Muscle of arm (tissue), 14 donors: ENCODE measurements at places on chromosomes 4 and X.

DNA sequence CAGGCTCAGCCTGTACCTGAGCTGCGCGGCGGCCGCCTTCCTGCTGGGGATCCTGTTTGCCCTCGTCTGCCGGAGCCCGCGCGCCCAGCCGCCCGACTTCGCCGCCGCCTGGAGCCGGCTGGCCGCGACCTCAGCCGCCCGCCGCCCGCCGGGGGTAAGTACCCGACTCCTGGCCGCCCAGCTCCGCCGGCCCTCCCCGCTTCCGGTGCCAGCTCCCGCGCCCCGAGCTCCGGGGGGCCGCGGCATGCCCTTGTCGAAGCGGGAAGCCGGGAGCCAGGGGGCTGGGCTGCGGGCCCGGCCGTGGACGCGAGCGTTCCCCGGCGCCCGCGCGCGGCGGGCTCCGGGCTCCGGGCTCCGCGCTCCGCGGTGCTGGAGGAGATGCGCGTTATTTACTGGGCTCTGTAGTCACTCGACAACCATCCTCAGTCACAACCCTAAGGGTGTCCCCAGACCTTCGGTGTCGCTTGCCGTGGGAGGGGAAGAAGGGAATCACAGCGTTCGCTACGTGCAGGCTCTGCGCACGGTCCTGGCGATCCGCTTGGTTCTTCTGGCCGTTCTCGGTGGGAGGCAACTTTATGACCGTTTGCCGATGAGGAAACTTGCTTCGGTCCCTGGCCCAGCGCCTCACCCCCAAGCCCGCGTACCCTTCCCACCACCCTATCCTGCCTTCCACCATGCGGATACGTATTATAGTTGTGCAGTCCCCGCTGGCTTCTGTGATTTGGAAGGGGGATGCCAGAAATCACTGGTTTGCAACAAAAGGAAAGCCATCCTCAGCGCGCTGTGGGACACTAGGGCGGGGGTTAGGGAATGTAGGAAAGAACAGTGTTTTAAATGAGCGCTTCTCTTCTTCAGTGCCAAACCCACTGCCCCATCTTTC is 944 bp downstream of the SNX25 start:
- peak; percentile 69 for DNase-seq

- DNase-seq = no peak
Measured at GRCh38 chr4:2623442-2623841, 87.0 kb downstream of the FAM193A start.

DNA sequence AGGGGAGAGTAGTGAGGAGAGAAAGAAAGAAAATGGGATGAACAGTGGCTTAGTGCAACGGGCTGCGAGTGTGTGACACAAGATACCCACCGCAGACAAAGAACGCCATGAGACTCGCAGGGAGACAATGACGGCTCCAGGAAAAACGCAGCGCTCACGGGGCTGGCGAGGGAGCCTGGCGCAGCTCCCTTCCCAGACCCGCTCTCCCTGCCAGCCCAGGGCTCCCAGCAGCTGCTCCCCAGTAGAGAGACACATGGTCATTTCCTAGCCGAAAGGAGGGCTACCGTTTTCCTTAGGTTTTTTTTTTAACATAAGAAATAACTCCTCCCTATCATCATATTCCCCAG is 149.5 kb downstream of the MAML3 start:
- DNase-seq = no peak

GRCh38 chr4:150799207-150799606 is 215.9 kb downstream of the LRBA start:
- DNase-seq = no peak

- DNase-seq = no peak
Measured at GRCh38 chr4:3572363-3572762, 40.1 kb upstream of the LRPAP1 start.

DNA sequence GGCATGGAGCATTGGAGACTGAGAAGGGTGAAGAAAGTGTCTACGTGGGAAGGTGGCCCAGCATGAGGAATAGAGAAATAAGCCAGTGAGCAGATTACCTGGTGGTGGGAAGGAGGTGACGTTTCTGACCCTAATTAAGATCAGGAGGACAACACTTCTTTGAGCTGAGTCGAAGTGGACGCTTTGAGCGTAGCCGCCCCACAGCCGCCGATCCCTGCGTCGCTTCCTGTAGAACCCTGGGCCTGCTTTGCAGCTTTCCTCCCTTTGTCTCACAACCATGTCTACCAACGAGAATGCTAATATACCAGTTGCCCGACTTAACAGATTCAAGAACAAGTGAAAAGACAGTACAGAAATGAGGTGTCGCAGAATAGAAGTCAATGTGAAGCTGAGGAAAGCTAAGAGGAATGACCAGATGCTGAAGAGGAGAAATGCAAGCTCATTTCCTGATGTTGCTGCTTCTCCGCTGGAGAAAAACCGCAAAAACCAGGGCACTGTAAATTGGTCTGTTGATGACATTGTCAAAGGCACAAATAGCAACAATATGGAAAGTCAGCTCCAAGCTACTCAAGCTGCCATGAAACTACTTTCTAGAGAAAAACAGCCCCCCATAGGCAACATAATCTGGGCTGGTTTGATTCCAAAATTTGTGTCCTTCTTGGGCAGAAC is 6.4 kb upstream of the ANTXR2 start:
- no peak for DNase-seq

GRCh38 chr4:56681853-56682525 is 893 bp upstream of the HOPX start:
- no peak for DNase-seq

GRCh38 chr4:3192827-3193226 is 56.1 kb upstream of the MSANTD1 start:
- no peak for DNase-seq

GRCh38 chrX:1525583-1526355 is 11.2 kb downstream of the P2RY8 start:
- no peak for DNase-seq
